ENCODE measurements at places on chromosomes 5 and 9. TPM values are rescaled to one million over a fixed set of nuclear protein-coding genes. Genes with fewer than 3 reads are reported as not detected.

Gene EQTN
- total RNA-seq: not detected

Gene GABRA6
- not detected for total RNA-seq

Gene ADRB2
- total RNA-seq: 0.09 TPM

Gene COL5A1
- 0.16 TPM for total RNA-seq

Gene EFCAB9
- total RNA-seq: not detected

Gene MARCOL
- total RNA-seq: not detected

Gene PCDHA1
- total RNA-seq: not detected

Gene TRIM52
- 10.4 TPM for total RNA-seq

Gene PCA3
- not detected for total RNA-seq

Gene PHYHD1
- 0.44 TPM for total RNA-seq

Gene CARTPT
- total RNA-seq: not detected

Gene AIF1L
- total RNA-seq: 1.0 TPM

Gene C5orf46
- total RNA-seq: not detected

Gene GFI1B
- not detected for total RNA-seq

Gene CACFD1
- 0.87 TPM for total RNA-seq

Gene PCDHB9
- total RNA-seq: not detected

Gene BTNL8
- 0.11 TPM for total RNA-seq

Gene LURAP1L
- not detected for total RNA-seq

Gene GNA14
- 0.54 TPM for total RNA-seq

Gene ADGRD2
- not detected for total RNA-seq

Gene RGS7BP
- not detected for total RNA-seq

Gene EDIL3
- total RNA-seq: not detected

Gene MLANA
- total RNA-seq: not detected

Gene HRH2
- 16.9 TPM for total RNA-seq

Gene DYNC2I2
- 26.7 TPM for total RNA-seq

Gene PCDHB16
- total RNA-seq: not detected

Gene IL5
- total RNA-seq: 1.6 TPM

Gene DIMT1
- total RNA-seq: 52.2 TPM

Gene ASPN
- not detected for total RNA-seq

Gene FAM221B
- not detected for total RNA-seq

Gene SHC3
- not detected for total RNA-seq

Gene ADAMTS13
- 1.7 TPM for total RNA-seq

Gene SH3RF2
- total RNA-seq: 0.63 TPM

Gene EGFLAM
- total RNA-seq: not detected

Gene SLC6A18
- not detected for total RNA-seq

Gene ZNF454
- total RNA-seq: not detected

Gene PCDH12
- total RNA-seq: 0.70 TPM

Gene RNF183
- 0.64 TPM for total RNA-seq

Gene IFNK
- not detected for total RNA-seq

Gene SLC34A1
- total RNA-seq: not detected

Gene SLC45A2
- total RNA-seq: not detected

Gene GHR
- total RNA-seq: not detected

Gene ABCA1
- 4.5 TPM for total RNA-seq

Gene HAVCR1
- 0.65 TPM for total RNA-seq

Gene ITK
- total RNA-seq: 249 TPM
